ENCODE measurements at places on chromosomes 4 and X. TPM values are rescaled to one million over a fixed set of nuclear protein-coding genes. Genes with fewer than 3 reads are reported as not detected.

SULT1B1 gene
- total RNA-seq = not detected

DNA sequence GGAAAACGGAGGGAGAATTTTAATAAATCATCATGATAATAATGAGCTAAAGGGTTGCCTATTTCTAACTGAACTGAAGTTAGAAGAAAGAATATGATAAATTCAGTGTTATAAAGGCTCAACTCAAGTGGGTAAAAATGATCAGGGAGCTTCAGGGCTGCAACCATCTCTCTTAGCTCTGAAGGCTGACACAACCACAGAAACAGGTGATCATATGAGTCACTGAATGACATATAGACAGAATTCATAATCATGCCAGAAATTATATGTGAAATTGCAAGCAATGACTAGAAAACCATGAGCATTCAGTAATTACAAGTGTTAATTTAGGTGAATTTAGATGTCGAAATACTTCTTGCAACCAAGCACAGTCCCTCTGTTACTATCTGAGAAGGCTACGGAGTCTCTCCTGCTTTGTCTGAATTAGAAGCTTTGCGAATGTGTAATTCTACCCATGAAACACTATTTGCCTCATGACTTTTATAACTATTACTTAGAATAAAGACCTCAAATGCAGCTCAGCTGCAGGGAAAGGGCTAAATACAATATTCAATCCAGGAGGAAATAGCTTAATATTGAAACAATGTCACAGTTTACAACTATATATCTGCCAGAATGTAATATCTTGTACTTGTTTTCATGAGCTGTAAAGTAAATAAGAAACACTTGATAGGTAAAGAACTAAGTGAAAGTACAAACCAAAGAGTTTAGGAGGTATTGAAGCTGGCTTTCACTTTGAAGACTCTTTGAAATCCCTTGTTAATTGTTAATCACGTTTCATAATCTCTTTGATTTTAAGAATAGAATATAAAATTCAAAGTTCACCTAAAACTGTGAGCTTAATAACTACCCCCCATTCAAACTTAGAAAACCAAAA, 1972.6 kb downstream of the ARAP2 start:
- DNase-seq = peak; percentile 1

- no peak for DNase-seq
Observed at GRCh38 chr4:147409350-147409749, 71.5 kb upstream of the EDNRA start.

GRCh38 chr4:27082776-27083175, 222.1 kb downstream of the STIM2 start:
- no peak for DNase-seq

GRCh38 chrX:22357621-22358020, 84.9 kb downstream of the CBLL2 start:
- DNase-seq = no peak

GRCh38 chr4:107838861-107839565, 14.3 kb downstream of the SGMS2 start:
- peak; percentile 49 for DNase-seq

PABPC5 gene
- 2.2 TPM for total RNA-seq

HELT gene
- not detected for total RNA-seq

GRCh38 chr4:124414276-124415040, 298.1 kb downstream of the ANKRD50 start:
- DNase-seq = no peak

GRCh38 chrX:9052081-9052480, 18.2 kb upstream of the FAM9B start:
- no peak for DNase-seq

FGFRL1 gene
- 48.5 TPM for total RNA-seq

INTS6L gene
- 4.7 TPM for total RNA-seq

- no peak for DNase-seq
Observed at GRCh38 chr4:122536001-122536400, 79.5 kb upstream of the IL2 start.

DNA sequence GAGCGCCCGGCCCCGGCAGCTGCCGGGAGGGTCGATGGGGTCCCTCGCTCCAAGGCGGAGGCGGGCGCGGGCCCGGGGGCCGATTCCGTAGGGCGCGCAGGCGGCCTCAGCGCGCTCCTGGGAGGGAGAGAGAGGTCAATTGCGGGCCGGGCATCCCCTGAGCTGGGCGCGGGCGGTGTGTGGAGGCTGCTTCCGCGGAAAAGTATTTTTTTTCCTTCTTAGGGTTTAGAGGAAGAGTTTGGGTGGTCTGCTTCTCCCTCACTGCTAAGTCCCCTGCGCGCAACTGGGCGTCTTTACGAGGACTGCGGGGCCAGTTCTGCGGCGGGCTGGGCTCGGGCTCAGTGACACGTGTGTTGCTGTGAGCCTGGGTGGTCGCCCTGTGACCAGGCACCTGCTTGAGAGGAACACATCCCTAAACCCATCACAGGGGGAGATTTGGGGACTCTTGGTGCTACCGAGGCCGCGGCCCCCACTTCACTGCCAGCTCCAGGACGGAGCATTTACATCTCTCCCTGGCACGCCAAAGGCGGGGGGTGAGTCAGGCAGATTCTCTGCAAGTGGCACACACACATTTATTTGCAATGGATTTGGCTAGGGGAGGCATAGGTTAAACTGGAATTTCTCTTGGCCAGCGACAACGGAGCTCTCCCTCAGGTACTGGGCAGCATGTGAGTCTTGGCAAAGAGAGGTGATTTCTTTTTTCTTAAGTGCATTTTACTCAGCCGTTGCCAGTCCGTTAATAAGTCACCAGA, 151.2 kb upstream of the SLC4A4 start:
- DNase-seq = peak; percentile 95

DNA sequence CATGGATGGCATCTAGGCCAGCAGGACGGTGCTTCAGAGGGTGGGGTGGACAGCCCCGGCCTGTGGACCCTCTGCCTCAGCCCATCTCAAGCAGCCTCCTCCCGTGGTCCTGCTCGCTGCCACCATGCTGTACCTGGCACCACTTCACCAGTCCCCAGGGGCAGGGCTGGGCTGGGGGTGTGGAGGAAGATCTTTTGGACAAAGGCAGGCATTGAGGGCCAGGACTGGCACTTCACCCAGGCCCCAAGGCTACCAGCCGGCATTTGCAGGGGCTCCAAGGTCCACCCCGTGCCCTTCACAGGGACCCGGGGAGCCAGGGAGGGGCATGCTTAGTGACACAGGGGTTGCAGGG, 713 bp downstream of the PLXNB3 start:
- DNase-seq = no peak

ARMCX6 gene
- total RNA-seq = 28.7 TPM

ZNF630 gene
- 1.7 TPM for total RNA-seq

HTN1 gene
- not detected for total RNA-seq

- DNase-seq = no peak
Observed at GRCh38 chrX:38634665-38635064, 73.3 kb downstream of the TSPAN7 start.

GRCh38 chr4:15848191-15848842, 70.2 kb downstream of the CD38 start:
- DNase-seq = peak; percentile 19

- DNase-seq = no peak
Observed at GRCh38 chr4:5222047-5222446, 170.8 kb downstream of the STK32B start.

DNA sequence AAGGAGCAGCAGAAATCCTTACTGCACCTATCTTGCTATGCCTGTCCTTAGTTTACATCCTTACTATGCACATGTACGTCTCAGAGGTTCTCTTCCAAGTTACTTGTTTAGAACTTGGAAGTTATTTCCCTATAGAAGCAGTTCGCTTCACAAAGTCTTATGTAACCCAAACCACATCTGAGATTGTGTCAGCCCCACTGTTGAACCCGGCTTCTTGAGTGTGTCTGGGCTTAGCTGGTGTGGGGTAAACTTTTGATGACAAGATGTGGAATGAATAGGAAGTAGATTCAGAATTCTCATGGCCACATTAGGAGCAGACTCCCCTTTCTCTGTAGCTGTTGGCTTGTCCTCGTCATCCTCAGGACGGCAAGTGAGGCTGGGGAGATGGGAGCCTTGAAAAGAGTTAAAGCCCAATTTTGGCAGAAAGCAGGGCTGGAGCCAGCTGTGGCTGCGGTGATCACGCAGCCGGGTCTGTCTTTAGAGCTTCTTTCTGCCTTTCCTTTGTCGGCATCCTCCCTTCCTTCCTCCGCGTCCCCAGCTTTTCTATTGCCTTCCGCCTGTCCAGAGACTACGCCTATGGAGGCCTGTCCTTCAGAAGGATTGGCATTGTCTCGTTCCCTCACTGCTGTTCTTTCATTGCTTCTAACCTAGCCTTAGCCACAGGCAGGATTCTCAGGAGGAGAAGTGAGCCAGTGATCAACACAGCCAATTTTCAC, 23.0 kb upstream of the LIMCH1 start:
- no peak for DNase-seq

DNA sequence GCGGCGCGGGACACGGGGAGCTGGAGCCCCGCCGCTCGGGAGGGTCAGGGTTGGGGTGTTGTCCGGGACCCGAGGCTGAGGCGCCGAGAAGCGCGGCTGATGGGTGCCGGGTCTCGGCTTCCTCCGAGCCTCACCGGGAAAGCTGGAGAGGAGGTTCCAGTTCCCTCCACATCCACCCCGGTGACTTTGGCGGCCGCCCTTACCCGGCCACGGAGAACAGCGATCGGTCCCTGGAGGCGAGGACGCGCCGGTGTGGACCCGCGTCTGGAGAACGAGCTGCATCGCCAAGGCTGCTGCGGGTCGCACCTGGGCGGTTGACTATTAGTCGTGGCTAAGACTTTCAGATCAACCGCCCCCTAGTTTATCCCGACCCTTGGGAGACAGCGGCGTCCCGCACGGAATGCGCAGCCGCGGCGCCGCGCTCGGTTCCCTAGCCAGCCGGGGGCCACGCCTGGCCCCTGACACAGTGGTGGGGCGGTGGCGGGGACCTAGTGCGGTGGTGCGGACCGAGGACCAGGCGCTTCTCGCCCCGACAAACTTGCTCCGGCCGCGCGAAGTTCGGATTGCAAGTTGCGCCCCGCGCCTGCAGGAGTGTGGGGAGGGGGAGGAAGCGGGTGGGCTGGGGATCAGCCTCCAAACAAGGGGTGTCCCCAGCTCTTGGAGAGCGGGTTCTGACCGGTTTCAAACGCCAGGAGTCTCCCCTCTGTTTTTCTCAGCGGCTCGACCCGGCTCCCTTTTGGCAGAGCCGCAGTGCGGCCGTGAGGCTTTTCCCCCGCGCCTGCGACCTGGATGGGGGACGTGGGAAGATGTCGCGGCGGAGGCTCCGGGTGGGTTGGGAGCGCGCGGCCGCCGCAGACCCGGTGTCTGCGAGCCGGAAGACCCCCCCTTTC, 568 bp downstream of the FHDC1 start:
- DNase-seq = no peak

GRCh38 chrX:48472225-48472624, 2.2 kb upstream of the SLC38A5 start:
- no peak for DNase-seq

DNA sequence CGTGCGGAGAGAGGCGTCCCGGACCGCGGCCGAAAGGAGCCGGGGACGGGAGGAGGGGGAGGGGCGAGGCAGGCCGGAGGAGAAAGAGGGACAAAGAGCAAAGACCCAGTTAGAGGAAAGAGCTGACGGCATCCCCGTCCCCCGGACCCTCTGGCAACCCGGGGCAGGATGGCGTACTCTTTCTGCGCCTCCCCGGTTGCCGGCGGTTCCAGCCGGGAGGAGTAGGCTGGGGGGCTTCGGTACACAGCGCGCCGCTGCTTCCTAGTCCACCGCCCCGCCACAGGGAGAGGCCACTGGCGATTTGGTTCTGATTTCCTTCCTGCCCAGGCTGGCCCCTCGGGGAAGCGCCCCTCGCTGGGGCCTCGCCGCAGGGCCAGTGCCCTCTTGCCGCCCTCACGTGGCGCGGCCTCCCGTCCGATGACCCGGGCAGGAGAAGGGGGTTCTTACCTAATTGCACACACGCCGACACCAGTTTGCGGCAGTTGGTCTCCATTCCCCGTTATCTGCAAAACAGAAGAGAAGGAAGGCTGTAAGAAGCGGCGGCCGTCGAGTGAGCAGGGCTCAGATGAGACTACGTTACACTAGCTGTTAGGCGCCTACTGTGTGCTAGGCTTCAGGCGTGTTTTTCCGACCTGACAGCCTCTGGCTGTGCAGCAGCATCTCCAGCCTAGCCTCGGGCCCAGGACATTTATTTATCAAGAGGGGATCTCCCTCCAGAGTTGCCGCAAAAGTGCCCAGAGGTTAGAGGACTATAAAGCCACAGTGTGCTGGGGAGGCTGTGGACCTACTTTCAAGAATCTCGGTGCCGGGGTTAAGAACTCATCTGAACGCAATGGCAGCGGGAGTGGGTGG, 9.9 kb upstream of the PITX2 start:
- no peak for DNase-seq

- no peak for DNase-seq
Observed at GRCh38 chr4:2057382-2058065, 1.6 kb upstream of the NAT8L start.

DNA sequence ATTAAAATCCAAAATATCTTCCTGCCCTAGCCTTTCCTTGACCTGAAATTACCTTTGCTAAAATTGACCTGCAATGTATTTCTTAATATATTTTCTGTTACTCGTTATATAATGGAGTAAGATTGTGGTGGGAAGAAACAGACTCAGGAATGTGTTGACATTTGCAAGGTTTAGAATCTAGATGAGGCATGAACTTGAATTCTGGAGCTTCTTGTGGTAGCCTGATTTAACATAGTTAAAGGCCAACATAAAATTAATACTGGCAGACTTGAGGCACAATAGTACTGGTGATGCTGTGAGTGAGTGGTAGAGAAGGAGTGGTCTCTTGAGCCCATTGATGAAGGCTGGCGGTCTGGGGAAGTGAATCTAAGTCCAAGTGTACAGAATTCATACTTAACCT, 197.9 kb upstream of the SPRY1 start:
- DNase-seq = peak; percentile 4

GRCh38 chrX:144275843-144276242, 392.0 kb downstream of the UBE2NL start:
- no peak for DNase-seq

DUSP21 gene
- not detected for total RNA-seq

XKRX gene
- total RNA-seq = 0.30 TPM

CTAG2 gene
- total RNA-seq = not detected

- DNase-seq = no peak
Observed at GRCh38 chr4:94511591-94511990, 59.8 kb downstream of the PDLIM5 start.

- no peak for DNase-seq
Observed at GRCh38 chr4:41820473-41820872, 71.9 kb upstream of the PHOX2B start.

TRPC5OS gene
- total RNA-seq = not detected

DNA sequence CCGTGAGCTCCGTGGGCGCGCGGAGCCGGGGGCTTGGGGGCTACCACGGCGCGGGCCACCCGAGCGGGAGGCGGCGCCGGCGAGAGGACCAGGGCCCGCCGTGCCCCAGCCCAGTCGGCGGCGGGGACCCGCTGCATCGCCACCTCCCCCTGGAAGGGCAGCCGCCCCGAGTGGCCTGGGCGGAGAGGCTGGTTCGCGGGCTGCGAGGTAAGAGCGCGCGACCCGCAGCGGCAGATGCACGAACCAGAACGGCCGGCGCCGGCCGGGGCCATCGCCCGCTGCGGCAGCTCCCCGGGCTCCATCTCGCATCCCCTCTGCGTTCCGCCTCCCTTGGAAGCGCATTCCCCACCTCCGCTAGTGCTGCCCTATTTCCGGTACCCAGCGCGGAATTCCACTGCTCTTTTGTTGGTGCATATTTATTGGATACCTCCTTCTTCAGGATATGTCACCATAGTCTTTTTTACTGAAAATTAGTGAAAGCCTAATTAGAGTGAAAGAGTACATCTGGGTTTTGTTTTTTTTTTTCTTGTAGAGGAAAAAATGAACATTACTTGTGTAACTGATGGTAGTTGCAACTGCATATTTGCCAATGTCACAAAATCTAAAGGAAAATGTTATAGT, 797 bp downstream of the PKD2 start:
- peak; percentile 27 for DNase-seq

GRCh38 chr4:181956512-181956911, 286.7 kb upstream of the TENM3 start:
- no peak for DNase-seq

- no peak for DNase-seq
Observed at GRCh38 chrX:119132961-119133360, 5.3 kb upstream of the KIAA1210 start.

All from renal cortical epithelial cell (primary cell).